Activated naive CD4-positive, alpha-beta T cell (primary cell): ENCODE measurements at places on chromosomes 13 and 19.

GRCh38 chr13:100229603-100230002 is 140.7 kb downstream of the PCCA start:
- no peak for DNase-seq

DNA sequence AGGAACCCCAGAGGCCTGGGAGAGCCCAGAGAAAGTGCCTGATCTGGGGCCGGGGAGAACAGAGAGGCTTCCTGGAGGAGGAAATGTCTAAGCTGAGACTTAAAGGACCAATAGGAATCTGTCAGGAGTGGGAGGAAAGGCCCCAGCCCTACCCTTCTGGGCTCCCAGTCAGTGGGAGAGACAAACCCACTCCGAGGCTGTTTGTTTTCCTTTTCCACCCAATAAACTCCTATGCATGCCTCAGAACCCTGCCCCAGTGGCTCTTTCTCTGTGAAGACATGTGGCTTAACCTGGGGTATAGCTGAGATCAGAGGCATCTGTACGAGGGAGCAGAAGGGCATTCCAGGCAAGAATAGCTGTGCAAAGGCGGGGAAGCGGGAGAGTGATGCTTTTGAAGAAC is 1.9 kb downstream of the MEGF8 start:
- DNase-seq, result no peak

- DNase-seq, result no peak
Observed at GRCh38 chr13:45328661-45329111, 12.3 kb downstream of the TPT1 start.

DNA sequence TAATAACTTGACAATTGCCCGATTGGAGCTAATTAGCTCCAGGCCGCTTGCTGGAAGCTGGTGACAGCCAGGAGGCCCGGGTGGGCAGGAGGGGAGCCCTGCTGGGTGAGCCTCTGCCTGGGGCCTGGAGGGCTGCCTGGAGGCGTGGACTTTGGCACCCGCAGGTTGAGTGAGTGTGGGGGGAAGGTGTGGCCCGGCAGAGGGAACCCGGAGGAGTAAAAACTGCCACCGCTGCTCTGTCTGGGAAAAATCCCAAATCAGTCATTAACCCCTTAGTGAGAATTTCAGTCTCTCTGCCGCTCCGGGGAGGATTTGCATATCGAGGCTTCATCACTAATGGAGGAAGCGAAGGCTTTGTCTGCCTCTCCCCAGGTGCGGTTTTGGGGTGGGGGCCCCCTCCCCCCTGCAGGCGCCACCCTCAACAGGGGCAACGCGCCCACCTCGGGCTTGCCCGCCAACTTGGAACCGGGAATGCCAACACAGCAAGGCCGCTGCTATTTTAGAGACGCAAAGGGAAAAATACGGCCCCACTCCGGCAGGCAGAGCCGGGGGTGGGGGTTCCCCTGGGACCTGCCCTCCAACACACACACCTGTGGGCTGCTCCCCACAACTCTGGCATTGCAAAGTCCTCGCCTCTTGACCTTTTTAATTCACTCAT is 6.2 kb downstream of the EFNA2 start:
- no peak for DNase-seq

- no peak for DNase-seq
Observed at GRCh38 chr13:92488249-92488852, 738.3 kb upstream of the GPC6 start.

GRCh38 chr19:57004418-57004817 is 115.4 kb upstream of the USP29 start:
- no peak for DNase-seq

DNA sequence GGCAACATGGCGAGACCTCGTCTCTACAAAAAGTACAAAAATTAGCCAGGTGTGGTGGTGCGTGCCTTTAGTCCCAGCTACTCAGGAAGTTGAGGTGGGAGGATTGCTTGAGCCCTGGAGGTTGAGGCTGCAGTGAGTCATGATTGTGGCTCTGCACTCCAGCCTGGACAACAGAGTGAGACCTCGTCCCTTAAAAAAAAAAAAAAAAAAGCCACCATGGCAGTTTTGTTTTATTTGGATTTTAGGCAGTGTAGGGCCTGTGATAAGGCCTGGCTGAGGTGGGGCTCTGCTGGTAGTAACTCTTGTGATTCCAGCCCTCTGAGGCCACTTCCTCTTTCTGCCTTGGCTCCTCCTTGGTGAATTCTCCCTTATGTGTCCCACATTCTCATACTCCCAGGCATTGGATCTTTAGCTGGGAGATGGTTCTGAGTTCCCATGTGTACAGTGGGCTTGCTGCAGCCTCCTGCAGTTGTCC is 39.2 kb downstream of the GATAD2A start:
- no peak for DNase-seq

DNA sequence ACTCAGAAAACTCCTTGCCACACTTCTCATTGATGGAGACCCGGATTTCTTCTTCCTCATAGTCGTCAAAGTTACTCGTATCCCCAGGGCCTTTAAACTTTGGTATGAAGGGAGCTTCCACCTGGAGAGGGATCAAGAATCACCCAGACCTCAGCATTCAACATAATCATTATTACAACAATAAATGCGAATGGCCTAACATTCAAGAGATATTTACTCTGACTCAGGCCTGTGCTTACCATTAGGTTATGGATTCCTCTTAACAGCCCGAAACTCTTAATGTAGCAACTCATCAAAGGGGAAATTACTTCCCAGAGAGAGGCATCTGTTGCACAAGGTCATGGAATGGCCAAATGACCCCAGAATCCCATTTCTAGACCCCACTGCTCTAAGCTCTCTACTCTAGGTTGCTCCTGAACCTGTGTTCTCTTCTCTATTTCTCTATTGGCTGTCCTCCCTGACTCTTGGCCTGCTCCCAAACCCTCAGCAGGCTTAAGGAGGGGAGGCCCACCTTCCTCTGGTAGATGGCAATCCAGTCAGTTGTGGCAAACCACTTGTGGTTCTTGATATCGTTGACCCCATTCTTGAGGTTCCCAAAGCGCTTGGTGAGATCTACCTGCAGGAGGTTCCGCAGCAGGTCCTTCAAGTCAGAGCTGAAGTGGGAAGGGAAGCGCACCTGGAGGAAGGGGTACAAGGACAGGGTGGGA is 2.7 kb upstream of the SAMD1 start:
- DNase-seq, result no peak
